ENCODE measurements at places on chromosomes 1 and 21.

- no peak for DNase-seq
These were observed 22.1 kb downstream of the RGS8 start for GRCh38 chr1:182662121-182662890.

DNA sequence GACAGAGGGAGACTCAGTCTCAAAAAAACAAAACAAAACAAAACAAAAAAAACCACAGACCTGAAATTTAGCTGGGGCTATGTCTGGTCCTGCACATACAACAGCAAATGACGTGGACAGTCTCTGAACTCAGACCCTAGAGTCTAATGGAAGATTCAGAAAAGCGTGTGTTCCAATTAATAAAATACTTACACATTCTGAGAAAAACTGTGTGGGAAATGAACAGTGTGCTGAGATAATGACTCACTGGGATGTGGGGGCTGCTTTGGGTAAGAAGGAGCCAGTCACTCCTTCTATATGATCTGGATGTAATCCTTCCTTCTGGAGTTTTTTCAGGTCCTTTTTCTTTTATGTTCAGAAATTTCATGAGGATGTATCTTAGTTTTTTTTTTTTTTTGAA lies 29.4 kb downstream of the CLDN14 start:
- DNase-seq: no peak

- no peak for DNase-seq
These were observed 698 bp downstream of the MOV10 start for GRCh38 chr1:112674986-112675727.

- no peak for DNase-seq
These were observed 42.2 kb downstream of the SLC19A1 start for GRCh38 chr21:45499970-45500577.

DNA sequence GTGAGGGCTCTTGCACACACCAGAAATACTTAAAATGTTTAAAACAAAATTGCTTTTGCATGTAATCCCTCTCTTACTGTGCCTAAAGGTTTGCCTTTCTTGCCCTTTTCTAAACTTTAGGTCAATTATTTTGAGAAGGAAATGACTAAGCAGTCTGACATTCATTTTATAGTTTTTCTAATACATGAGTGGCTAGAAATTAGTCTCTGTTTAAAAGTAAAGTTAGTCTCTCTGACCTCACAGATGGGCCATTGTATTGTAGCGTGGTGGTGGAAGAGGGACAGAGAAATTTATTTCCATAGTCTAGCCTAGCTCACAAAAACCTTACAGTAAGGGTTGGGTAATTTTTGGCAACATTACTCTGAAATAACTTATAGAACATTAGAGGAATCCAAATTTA lies 3.6 kb upstream of the COL11A1 start:
- no peak for DNase-seq

DNA sequence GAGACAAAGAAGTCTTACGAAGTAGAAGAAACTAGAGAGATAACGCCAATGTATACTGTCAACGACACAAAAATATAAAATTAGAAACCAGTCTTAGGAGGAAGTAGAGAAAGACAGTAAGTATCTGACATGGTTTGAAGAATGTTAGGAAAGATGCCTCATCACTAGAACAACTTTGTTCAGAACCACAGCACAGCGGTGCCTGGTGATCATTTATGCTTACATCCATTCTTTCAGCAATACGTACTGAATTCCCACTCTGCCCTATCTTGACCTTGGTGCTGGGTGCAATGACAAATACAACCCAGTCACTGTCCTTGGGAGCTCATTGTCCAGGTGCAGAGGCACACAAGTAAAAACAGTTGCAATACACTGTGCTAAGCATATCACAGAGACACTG lies 104.4 kb downstream of the TM2D1 start:
- no peak for DNase-seq

DNA sequence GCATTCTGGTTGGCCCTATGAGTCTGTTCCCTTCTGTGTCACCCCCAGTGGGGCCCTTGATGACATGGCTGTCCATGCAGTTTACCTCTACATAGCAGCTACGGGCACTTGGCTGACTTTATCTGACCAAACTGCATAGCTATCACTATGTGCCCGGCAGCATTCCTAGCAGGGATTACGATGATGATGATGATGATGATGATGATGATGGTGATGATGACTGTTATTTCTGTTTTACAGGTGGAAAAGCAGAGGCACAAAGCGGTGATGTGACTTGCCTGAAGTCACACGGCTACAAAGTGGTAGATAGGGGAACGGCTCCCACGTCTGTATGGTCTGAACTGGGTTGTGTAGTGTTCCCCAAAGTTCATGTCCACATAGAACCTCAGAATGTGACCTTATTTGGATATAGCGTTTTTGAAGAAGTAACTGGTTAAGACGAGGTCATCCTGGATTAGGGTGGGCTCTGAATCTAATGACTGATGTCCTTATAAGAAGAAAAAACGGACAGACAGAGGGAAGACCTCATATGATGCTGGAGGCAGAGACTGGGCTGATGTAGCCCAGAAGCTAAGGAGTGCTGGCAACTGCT lies 57.6 kb downstream of the RUNX1 start:
- DNase-seq: no peak

DNA sequence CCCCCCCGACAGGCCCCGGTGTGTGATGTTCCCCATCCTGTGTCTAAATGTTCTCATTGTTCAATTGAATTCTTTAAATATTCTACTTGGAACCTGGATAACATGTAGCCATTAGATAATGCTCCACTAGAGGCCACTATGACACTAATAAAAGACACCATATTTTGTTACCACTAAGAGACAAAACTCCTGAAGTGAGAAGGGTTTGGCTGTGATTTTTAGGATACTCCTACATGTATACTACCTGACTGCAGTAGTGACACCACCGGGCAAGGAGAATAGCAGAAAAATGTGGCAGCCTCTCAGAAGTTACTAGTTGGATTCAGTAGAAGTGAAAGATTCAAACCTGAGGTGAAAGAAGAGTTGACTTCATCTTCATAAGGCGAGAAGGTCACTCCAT lies 36.0 kb downstream of the F5 start:
- DNase-seq: no peak

DNA sequence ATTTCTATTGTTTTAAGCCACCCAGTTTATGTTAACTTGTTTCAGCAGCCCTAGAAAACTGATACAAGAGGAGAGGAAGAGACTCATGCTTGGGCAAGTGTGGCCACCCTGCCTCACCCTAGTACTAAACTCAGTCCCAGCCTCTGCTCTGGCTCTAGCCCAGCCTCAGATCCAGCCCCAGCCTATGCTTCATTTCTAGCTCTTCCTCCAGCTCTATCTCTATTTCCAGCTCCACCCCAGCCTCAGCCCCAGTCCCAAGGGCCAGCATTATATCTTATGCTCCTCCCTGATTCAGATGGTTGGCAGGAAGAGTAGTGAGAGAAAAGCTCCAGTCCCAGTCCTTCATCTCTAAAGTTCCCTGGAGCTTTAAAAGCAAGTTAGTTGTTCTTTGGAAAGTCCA lies 535.5 kb downstream of the PTPRC start:
- DNase-seq: no peak

GRCh38 chr1:172142324-172142723 lies 278.2 kb upstream of the C1orf105 start:
- DNase-seq: no peak

DNA sequence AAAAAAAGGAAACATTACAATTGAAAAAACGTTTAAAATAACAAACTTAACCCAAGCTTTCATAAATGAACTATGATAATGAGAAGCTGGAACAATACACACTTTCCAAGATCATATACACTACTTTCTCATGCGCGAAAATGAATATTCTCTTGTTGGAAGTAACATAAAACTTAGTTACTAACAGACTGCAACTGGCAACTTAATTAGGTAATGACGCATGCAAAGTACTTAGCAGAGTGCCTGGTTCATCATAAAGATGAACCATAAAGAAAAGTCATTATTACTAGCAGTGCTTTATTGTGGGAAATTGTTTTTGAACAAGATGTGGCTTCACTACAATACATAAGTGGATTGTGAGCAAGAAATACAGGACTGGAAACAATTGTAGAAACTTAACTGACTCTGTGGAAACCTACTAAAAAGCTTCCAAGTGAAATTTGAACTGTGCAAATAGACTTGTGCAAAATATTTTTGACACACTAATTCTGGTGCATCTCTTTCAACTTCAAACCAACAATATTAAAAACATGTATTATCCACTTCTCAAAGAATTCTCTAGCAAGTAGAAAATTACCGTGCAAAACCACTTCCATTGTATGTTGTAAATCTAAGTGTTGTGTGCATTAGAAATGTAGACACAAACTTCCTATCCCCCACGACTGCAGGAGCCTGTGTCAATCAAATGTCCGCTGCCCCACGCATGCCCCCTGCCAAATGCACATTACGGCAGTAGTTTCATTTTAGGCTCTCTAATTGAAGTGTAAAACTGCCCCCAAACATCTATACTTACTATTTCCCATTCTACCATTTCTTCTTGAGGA lies 2.0 kb downstream of the ARHGAP29 start:
- DNase-seq: no peak

DNA sequence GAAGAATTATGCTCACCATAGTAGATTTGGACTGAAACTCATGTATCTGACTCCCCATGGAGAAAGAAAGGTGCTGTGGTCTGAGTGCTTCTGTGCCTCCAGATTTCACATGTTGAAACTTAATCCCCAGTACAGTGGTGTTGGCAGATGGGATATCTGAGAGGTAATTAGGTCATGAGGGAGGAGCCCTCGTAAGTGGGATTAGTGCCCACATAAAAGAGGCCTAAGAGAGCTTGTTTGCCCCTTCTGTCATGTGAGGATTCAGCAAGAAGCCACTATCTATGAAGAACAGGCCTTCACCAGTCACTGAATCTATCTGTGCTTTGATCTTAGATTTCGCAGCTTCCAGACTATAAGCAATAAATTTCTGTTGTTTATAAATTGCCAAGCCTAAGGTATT lies 150.1 kb downstream of the PLPP3 start:
- no peak for DNase-seq

DNA sequence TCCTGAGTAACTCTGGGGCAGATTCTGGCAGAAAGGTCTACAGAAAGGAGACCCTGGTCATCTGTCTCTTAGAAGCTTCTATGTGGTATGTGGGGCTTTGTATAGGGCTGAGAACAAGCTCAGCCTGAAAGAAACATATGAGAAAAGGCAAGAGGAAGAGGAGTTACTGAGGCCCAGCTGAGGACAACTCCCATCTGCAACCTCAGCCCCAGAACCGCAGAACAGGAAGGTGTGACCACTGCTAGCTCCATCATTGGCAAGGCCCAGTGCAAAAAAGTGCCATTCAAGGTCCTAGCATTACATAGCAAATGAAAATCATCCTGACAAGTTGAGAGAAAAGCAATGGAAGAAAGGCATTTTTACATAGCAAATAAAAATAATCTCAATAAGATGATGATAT lies 503.8 kb downstream of the NPHP4 start:
- DNase-seq: no peak

DNA sequence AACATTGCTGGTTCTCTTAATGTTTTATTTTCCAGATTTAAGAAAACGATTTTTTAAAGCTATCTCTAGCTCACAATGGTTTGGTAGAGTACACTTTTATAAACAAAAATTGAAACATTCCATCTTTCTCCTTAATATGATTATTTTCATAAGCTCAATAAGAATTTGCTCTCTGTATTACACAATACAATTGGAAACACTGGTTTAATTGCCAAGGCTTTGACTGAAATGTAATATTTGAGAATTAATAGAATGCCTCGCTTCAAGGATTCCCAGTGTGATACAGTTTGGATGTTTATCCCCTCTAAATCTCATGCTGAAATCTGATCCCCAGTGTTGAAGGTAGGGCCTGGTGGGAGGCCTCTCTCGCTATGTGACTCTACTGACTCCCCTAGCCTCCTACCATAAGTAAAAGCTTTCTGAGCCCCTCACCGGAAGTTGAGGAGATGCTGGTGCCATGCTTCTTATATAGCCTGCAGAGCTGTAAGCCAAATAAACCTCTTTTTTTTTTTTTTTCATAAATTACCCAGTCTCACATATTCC lies 67.4 kb downstream of the DDAH1 start:
- DNase-seq: no peak
